ENCODE measurements at places on chromosomes 1 and 21.
A peak's percentile ranks its signal among the peaks of the same experiment; 100 is the strongest.

GRCh38 chr1:20100632-20101355, 18.5 kb downstream of the PLA2G2D start:
- H3K27me3 ChIP-seq, result no peaks in the 10 kb centered on the region
- no peak overlapping the region for H3K4me3 ChIP-seq
- no peak overlapping the region for H3K27ac ChIP-seq
- H3K36me3 ChIP-seq, result no peaks in the 10 kb centered on the region
- peaks cover 15% of the 10 kb centered on the region for H3K4me1 ChIP-seq

DNA sequence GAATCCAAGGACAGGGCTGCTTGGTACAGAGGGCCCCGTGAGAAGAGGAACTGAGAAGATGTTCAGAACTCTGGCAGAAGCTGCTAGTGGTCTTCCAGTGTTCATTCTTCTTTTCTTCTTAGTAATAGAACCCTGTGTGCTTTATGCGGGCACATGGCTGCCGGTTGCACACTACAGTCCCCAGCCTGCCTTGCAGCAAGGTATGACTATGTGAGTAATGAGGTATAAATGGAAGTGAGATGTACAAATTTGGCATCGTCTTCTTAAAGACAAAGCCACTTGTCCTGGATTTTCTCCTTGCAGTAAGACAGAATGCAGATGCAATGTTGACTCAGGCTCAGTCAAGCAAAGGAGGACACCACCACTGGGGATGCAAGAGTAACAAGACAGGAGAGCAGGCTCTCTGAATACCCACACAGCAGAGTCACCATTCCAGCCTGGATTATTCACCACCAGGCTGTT, 15.0 kb upstream of the ATP1B1 start:
- H3K27ac ChIP-seq, result no peak overlapping the region
- no peaks in the 10 kb centered on the region for H3K27me3 ChIP-seq
- peaks cover 21% of the 10 kb centered on the region for H3K4me1 ChIP-seq
- H3K4me3 ChIP-seq, result no peak overlapping the region
- H3K36me3 ChIP-seq, result no peaks in the 10 kb centered on the region
- DNase-seq, result no peak

DNA sequence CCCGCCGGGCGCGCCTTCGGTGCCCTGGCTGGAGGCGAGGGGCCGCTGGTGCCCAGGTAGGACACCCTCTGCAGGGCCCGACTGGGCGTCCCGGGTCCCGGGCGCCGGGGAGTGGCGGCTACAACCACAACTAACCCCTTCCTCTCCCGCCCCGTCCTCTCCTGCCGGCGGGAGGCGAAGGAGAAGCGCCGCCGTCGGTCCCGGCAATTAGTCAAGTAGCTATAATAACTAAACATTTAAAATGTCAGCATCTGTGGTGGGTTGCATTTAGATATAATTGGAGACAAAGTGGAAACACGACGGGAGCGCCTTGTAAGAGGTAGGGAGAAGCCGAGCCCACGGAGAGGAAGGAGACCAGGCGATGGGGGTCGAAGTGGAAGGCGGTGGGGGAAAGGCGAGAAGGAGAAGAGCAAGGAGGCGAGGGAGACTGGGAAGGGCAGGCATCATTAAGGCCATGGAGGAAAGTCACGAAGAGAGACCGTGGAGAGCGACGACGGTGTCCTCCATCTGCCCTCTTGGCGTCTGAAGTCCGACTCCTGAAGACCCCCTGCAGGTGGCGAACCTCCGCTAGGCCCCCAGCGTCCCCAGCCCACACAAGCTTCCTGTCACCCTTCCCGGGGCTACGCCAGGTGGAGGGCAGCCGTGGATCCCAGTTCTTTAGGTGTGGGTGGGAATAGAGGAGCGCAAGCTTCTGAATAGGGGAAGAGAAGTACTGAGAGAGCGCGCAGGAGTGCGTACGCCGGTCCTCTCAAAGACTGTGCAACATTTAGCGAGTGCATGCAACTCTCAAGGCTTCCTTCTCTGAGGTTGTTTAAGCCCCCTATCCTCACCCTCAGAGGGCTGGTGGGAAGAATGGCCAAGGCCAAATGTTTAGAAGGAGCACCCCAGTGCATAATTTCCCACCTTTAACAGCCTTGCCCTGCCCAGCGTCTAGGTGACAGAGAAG, 1.6 kb downstream of the CNIH3 start:
- peaks cover 7% of the 10 kb centered on the region for H3K4me1 ChIP-seq
- no peaks in the 10 kb centered on the region for H3K36me3 ChIP-seq
- H3K4me3 ChIP-seq, result peak overlapping the region; percentile 29
- H3K27ac ChIP-seq, result no peak overlapping the region
- peaks cover 66% of the 10 kb centered on the region for H3K27me3 ChIP-seq

GRCh38 chr1:22841860-22842281, 130.8 kb downstream of the LACTBL1 start:
- no peak overlapping the region for H3K4me3 ChIP-seq
- no peak for DNase-seq
- peaks cover 16% of the 10 kb centered on the region for H3K36me3 ChIP-seq

Data from large intestine (tissue), 12 donors.